HepG2 (cell line): ENCODE measurements at places on chromosomes 2 and 18. TPM values are rescaled to one million over a fixed set of nuclear protein-coding genes. Genes with fewer than 3 reads are reported as not detected.

FOXI3 gene
- total RNA-seq, result not detected in 2 replicates

CD8B gene
- not detected in 2 replicates for total RNA-seq

COL5A2 gene
- 1.5 and 1.6 TPM in 2 replicates for total RNA-seq

LCLAT1 gene
- 25.3 and 28.0 TPM in 2 replicates for total RNA-seq

CRACDL gene
- 0.15 TPM in 1 of 2 replicates, not detected in the other for total RNA-seq

MC5R gene
- not detected in 2 replicates for total RNA-seq

NEUROD1 gene
- not detected in 2 replicates for total RNA-seq

RPRM gene
- total RNA-seq, result not detected in 2 replicates

MYL1 gene
- not detected in 2 replicates for total RNA-seq

UPP2 gene
- total RNA-seq, result 0.07 TPM in 1 of 2 replicates, not detected in the other

DUSP2 gene
- not detected in 2 replicates for total RNA-seq

GALNT1 gene
- 100 and 101 TPM in 2 replicates for total RNA-seq

ZC3H15 gene
- total RNA-seq, result 168 and 286 TPM in 2 replicates

LIMS4 gene
- total RNA-seq, result 0.88 and 1.1 TPM in 2 replicates

HK2 gene
- total RNA-seq, result 13.2 and 24.4 TPM in 2 replicates

UGT1A5 gene
- total RNA-seq, result not detected in 2 replicates

PLCL1 gene
- not detected in 2 replicates for total RNA-seq

ADGRF3 gene
- total RNA-seq, result 0.14 and 0.40 TPM in 2 replicates

EPC2 gene
- 22.0 and 24.2 TPM in 2 replicates for total RNA-seq

SLC9A4 gene
- total RNA-seq, result not detected in 2 replicates
